ENCODE measurements at places on chromosomes 6 and 20.

DNA sequence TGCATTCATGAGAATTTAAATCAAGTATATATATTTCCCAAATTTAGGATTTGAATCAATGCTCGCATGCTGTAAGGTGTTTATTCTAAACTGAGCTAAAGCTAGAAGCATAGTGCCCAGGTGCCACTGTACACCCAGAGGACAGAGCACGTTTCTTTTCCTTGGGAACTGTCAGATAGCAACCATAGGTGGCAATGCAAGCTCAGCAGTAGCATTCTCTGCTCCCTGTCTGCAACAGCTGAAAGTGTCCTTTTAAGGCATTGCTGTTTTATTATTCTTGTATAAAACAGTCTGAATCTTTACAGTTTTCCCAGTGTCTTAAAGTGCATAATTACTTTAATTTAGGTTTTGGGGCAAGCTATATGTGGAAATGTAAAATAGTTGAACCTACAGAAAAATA lies 443.4 kb upstream of the MMS22L start:
- DNase-seq: no peak

DNA sequence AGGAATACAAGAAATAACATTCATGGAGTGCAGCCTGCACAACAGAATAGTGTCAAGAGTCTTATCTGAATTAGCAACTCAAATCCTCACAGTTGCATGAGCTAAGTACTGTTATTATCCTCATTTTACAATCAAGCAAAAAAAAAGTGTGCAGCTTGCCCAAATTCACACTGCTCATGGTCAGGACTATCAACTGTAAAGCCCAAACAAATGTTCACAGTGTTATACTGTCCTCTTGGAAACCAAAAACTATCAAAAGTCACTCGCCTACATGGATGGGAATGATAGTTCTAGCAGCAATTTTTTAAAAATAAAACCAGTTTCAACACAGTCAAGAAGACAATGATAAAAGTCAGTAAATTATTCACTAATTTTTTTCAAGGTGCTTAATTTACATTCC lies 114.6 kb upstream of the HSF2 start:
- DNase-seq: no peak

DNA sequence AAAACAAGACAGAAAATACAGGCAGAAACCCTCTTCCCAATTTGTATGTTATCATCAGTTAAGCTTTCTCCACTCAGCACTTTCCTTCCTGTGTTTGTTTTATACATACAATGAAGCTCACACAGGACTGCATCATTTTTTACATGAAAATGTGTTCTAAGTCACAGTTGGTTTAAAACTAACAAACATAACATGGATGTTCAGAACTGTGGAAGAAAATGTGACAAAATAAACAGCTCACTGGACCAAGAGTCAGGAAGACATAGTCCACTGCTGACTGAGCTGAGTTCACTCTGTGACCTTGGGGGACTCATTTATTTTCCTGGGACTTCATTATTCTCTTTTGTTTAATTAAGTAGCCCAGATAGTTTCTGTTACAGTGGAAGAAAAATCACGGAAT lies 331.5 kb downstream of the SYNE1 start:
- DNase-seq: no peak

GRCh38 chr6:169205176-169206160 lies 48.2 kb downstream of the THBS2 start:
- no peak for DNase-seq

DNA sequence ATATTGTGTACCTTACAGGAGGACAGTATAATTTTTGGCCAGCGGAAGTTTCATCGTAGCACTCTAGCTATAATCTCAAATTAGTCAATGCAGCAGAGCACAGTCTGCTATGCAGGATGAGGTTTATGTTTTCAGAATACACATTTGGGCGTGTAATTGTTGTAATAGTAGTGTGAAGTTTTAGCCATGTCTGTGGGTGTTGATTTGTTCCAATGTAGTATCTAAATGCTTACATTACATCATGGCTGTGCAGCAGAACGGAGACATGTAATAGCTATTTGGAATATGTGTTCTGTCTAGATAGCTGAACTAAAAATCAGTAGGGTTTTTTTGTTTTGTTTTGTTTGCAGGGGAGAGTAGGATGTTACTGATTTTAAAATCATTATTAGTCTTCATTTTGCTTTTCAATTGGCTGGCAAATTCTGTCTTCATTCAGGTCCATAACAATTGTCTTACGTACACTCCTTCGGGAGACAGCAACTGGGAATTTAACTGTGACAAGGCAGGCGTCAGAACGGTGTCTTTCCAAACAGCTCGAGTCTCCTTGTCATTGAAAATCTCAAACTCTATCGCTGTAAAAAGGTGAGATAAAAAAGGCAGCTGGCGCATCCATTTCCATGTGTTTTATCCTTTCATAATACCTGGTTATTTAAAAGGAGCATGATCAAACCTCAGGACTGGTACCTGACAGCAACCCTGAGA lies 65.1 kb upstream of the CDH4 start:
- no peak for DNase-seq

DNA sequence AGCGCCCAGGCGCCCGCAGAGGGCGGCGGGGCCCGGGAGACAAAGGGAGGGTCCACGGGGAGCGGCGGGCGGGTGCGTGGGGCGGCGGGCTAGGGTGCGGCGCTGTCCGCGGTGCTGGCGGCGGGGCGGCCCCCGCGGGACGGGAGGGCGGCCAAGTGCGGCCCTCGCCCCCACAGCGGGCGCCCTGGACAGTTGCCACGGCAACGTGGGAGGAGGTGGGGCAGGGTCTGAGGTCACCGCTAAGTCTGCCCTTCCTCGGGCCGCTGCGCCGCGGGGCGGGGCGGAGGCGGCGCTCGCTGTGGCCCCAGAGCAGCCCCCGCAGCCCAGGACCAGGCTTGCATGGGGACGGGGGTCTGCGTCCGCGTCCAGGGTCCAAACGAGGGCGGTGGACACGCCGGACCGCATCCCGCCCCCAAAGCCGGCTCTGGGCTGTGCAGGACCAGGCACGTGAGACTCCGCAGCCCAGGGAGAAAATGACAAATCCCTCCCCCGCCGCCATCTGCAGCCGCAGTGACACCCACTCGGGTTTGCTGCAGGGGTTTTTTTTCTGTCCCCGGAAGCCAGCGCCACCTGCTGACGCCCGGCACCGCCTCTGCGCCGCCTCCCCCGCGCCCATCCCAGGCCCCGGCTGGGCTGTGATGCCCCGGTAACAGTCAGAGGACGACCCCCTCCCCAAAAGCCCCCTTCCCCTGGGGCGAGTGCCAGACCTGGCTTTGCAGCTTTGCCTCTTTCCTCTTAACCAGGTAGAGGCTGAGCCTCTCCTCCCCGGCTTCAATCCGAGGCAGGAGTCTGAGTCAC lies 36.8 kb downstream of the YTHDF1 start:
- peak; percentile 70 for DNase-seq

GRCh38 chr20:23397961-23398360 lies 23.3 kb downstream of the NAPB start:
- DNase-seq: no peak

- DNase-seq: no peak
Observed at GRCh38 chr6:21732731-21733130, 139.2 kb downstream of the SOX4 start.

DNA sequence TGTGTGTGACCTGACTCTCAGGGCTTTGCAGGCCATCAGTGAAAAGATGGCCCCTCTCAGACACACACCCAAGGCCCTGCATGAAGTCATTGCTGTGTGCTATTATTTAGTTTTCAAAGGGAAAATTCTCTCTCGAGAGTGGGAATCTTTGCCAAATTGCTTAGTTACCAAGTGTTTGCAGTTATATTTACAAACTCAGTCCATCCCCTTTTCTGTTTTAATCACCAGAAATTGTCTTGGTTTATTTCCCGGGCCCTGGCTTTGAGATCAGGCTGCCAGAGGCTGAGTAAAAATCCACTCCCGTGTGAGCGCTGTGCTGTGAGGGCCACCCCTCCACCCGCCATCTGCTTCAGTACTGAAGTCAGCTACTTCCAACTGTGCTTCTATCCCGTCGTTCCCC lies 163.1 kb downstream of the SOD2 start:
- DNase-seq: no peak

DNA sequence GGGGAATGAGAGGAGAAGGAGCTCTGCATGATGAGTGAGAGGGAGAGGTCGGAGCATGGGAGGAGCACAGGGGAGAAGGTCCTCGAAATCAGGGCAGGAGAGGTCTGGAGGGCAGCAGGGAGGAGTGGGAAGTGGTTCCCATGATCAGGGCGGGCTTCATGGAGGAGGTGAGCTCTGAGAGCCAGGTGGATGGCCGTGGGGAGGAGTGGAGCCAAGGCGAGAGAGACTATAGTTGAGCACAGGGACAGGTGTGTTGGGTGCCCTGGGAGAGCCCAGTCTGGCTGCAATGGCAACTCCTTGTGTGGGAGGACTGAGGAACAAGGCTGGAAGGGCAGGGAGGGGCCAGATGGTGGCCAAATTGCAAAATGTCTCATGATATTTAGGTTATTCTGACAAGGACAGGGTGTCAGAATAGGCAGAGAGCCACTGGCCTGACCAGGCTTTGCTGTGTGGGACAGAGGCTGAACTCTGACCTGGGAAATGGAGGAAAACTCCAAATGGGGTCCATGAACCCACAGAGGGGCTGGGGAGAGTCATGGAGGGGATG lies 21.4 kb downstream of the TTBK1 start:
- no peak for DNase-seq

DNA sequence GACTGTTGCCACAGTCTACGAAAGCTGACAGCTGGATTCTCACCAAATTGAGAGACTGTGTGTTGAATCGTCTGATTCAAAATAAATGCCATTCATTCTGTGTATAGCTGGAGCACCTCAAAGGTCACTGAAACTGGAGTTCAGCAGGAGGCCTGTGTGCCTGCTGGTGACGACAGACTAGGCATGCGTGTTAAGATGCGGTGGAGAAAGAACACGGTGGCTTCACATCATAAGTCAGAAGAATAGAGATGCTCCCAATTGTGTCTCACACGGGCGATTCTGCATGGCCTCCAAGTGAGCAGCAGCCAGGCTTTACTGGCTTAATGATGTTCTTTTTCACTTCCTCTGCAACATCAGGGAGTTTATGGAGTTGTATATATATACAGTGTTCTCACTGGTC lies 32.3 kb downstream of the SNHG17 start:
- no peak for DNase-seq

DNA sequence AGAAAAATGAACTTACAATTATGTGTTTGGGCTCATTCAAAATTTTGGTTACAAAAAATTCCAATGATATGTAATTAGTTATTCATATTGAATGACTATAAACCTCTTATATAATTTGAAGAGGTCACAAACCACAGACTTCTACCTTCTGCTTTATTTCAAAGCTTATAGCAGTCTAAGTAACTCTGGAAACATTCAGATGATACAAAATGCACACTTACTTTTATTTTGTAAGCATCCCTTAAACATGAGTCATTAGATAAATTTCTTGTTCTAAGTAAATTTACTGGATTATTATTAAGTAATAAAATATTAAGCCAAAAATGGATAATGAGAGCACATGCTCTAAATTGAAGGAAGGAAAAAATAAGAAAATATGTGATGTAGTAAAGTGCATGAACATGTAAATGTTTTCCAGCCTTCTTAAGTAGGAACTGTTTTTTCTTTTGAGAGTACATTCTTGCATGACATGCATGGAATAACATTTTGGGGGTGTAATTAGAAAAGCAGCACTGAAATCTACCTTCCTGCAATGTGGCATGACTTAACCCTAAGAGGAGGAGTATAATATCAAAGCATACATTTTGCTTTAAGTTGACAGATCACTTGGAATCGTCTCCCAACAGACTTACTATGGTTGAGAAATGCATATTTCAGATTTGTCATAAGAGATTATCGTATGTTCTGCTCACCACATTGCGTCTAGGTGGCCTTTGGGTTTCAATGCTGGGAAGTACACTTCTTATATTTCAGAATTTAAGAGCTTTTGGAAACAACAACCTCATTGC lies 372.7 kb upstream of the HSF2 start:
- no peak for DNase-seq

- no peak for DNase-seq
Observed at GRCh38 chr6:21707524-21708319, 114.2 kb downstream of the SOX4 start.

DNA sequence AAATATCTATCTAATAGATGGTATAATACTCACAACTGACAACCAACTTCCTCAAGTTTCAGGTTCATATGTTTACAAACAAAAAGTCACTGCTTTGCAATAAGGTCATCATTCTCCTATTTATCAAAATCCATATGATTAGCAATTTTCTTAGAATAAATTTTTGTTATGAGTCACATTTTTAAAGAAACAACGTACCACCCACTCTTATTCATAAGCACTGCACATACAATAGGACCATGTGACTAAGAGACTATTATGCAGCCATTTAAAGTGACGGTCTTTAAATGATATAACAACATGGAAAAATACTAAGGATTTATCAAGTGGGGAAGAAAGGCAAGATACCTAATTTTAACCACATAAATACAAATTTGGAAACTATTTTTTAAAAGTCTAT lies 40.0 kb downstream of the REPS1 start:
- no peak for DNase-seq

DNA sequence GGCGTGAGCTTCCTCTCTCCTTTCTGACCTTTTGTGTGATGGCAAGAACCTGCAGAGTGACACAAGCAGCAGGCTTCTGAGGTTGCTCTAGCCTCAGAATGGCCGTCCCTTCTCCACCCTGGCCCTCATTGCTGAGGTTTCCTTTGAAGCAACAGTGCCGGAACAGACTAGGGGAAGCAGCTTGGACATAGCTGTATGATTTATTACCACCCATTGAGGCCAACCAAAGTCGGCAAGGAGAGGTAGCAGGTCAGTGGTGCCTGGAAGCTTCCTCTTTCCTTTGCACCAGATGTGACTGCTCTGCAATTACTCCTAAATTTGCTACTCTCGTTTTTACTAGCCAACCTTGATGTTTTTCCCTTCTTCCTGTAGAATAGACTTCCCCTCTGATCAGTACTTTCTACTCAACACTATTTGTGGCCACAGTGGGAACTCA lies 31.4 kb downstream of the PTPN1 start:
- no peak for DNase-seq

GRCh38 chr6:148770408-148771211 lies 23.8 kb downstream of the UST start:
- no peak for DNase-seq

DNA sequence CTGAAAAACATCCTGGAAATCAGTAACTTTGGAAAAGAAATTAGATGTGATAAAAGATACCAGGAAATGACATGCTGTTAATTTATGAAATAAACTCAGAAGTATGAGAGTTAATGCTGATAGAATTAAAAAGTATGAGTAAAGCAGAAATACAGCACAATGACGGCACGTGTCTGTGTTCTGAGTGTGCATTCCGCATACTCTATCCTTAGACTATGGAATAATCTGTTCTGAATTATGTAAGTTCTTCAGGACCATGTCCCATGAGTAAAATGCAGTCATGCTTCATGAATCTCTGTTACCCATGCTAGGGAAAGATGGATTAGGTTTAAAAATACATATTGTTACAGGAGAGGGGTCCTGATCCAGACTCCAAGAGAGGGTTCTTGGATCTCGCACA lies 21.7 kb downstream of the HECA start:
- DNase-seq: no peak

GRCh38 chr6:137095651-137096238 lies 51.0 kb upstream of the IL20RA start:
- DNase-seq: no peak

GRCh38 chr6:10507715-10508114 lies 13.4 kb upstream of the GCNT2 start:
- no peak for DNase-seq

- no peak for DNase-seq
Observed at GRCh38 chr6:105985816-105986632, 100.1 kb upstream of the PRDM1 start.
